ENCODE measurements at places on chromosomes 6 and 20. TPM values are rescaled to one million over a fixed set of nuclear protein-coding genes. Genes with fewer than 3 reads are reported as not detected.
A peak's percentile ranks its signal among the peaks of the same experiment; 100 is the strongest.

DNA sequence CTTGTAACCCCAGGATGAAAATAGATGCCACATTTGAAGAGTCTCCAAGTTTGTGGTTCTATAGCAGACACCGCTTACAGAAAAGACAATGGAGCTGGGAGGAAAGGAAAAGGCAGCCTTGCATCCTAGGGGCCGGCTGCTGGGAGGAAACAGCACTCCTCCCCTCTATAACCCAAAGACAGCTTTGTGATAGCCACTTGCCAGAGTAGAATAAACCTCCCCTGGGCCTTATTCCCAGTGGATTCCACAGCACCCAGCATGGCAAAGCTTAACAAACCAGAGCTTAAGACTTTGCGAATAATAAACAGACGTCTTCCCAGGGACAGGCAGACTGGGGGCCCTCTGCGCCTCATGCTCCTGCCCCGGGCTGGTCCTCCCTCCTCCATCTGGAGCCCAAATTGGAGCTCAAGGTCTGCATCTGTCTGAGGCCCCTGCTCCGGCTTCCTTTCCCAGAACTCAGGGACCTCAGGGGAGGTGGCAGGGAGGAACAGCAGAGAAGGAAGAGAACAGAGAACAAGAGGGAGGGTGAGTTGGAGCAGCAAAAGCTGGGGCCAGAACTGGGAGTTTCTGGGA lies 8.8 kb upstream of the TAF8 start:
- no peak for DNase-seq
- H3K36me3 ChIP-seq = no peaks in the 10 kb centered on the region
- H3K27ac ChIP-seq = peak overlapping the region; percentile 93
- no peaks in the 10 kb centered on the region for H3K27me3 ChIP-seq

DNA sequence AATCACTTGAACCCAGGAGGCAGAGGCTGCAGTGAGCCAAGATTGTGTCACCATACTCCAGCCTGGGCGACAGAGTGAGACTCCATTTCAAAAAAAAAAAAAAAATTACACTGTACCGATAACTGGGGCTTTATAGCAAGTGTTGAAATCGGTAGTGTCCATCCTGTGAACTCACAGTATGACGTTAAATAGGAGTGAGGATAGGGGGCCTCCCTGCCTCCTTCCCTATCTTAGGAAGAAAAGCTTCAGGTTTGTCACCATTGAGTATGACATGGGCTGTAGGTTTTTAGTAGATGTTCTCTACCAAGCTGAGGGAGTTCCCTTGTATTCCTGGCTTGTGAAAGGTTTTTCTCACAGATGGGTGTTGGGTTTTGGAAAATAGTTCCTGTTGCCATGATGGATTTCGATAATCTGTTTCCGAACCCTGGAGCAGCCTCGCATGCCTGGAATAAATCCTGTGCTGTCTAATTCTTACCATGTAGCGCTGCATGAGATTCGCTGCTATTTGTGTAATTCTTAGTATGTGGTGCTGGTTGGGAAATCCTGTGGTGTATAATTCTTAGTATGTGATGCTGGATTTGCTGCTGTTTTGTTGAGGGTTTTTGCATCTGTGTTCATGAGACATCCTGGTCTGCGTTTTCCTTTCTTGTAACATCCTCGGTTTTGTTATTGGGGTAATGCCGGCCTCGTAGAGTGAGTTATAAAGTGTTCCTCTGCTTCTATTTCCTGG lies 23.6 kb downstream of the NTSR1 start:
- H3K27ac ChIP-seq = no peak overlapping the region
- H3K36me3 ChIP-seq = no peaks in the 10 kb centered on the region
- no peak for DNase-seq
- no peak overlapping the region for H3K4me3 ChIP-seq
- no peaks in the 10 kb centered on the region for H3K27me3 ChIP-seq
- H3K4me1 ChIP-seq = peaks cover 7% of the 10 kb centered on the region

DNA sequence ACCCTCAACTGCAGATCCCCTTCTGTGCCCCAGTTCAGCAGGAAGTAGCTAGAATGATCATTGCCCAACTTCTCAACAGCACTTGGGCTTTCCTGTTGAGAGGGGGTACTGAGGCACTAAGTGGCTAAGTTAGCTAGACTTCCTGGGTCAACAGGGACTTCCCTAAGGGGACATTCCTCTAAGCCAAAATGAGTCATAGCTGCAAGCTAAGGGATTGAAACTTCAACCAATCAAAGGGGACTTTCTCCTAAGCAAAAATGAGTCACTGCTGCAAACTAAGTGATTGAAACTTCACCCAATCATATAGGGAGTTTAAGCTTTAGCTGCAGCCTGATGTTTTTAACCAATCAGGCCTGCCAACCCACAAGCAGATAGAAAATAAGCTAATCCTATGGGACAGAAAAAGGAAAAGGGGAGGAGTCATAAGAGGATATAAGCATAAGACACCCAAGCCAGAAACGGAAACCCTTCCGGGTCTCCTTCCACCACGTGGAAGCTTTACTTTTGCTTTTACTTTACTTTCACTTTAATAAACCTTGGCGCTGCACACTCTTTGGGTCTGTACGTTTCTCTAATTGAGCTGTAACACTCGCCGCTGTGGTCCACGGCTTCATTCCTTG lies 659.0 kb upstream of the HS3ST5 start:
- no peaks in the 10 kb centered on the region for H3K27me3 ChIP-seq
- H3K36me3 ChIP-seq = no peaks in the 10 kb centered on the region
- no peaks in the 10 kb centered on the region for H3K4me1 ChIP-seq

DNA sequence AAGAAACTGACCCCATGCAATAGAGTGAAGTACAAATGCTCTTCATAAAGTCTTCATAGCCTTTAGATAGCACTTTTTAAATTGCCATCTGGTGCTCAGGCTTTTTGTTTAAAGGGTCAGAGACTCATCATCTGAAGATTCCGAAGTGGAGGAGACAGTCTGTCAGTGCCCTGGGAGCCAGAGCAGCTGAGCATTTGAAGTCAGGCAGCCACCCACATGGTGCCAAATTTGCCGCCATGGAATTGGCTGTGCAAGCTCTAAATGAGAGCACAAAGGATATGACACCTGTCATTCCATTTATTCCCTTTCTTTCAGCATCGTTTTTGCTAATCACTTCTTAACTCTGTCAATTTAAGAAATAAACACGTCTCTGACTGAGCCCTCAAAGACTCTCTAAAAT lies 32.8 kb upstream of the CEP162 start:
- no peaks in the 10 kb centered on the region for H3K4me1 ChIP-seq
- no peak for DNase-seq
- no peak overlapping the region for H3K27ac ChIP-seq
- H3K36me3 ChIP-seq = no peaks in the 10 kb centered on the region

GRCh38 chr20:39451386-39451785 lies 489.2 kb downstream of the DHX35 start:
- DNase-seq = no peak
- H3K4me3 ChIP-seq = no peak overlapping the region
- no peaks in the 10 kb centered on the region for H3K4me1 ChIP-seq
- no peaks in the 10 kb centered on the region for H3K27me3 ChIP-seq
- H3K27ac ChIP-seq = no peak overlapping the region
- no peaks in the 10 kb centered on the region for H3K36me3 ChIP-seq

DNA sequence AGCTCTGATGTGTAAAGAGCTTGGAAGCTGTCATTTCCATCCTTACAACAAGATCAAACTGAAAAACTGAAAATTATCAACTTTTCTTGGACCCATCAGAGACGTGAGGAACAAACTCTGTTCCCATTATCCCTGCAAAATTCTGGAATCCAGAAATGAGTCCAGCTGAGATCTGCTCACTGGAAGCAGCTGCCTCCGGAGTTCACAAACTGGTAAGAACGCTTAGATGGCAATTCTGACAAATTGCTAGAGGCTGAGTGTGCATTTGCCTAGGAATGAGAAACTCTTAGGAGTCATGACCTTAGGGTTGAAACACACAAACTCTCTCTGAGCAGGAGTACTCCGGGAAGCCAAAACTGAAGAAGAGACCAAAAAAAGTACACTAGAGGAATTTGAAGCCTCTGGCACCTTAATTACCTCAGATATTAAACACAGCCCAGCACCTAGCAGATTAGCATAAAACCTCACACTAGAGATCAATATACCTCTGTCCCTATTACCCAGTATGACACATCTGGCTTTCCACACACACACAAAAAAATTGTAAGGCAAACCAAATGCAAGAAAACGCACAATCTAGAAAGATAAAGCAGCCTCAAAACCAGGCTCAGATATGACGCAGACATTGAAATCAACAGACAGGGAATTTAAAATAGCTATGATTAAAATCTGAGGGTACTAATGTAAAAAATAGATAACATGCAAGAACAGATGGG lies 233.5 kb upstream of the SGK1 start:
- H3K36me3 ChIP-seq = no peaks in the 10 kb centered on the region
- DNase-seq = no peak
- no peaks in the 10 kb centered on the region for H3K4me1 ChIP-seq
- H3K27ac ChIP-seq = peak overlapping the region; percentile 22
- no peaks in the 10 kb centered on the region for H3K27me3 ChIP-seq

Gene SSTR4
- total RNA-seq = not detected

Gene BANF2
- total RNA-seq = not detected

Gene IYD
- not detected for total RNA-seq

Gene RFX6
- not detected for total RNA-seq

Gene AHI1
- total RNA-seq = 28.7 TPM

Gene BNIP5
- not detected for total RNA-seq

Gene RNF217
- 20.0 TPM for total RNA-seq
